ENCODE measurements at places on chromosomes 6 and 20.
A peak's percentile ranks its signal among the peaks of the same experiment; 100 is the strongest.

- no peak for DNase-seq
Observed at GRCh38 chr6:125987026-125987617, 782 bp downstream of the TRMT11 start.

DNA sequence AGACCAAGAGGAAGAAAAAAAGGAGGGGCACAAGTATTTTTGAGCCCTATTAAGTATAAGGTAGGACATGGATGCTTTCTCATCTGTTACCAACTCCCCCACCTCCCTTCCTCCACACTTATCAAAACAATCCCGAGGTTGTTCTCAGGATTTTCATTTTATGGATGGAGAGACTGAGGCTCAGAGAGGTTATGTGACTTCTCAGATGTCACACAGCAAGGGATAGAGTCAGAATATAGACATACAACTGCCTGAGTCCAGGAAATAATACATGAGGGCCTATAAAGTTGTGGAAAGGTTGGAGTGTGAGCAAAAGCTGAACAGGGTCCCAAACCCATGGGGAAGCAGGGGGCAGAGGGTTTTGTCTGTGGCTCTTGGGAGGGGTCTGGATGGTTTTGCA, 19.3 kb downstream of the KCNK17 start:
- DNase-seq, result no peak

DNA sequence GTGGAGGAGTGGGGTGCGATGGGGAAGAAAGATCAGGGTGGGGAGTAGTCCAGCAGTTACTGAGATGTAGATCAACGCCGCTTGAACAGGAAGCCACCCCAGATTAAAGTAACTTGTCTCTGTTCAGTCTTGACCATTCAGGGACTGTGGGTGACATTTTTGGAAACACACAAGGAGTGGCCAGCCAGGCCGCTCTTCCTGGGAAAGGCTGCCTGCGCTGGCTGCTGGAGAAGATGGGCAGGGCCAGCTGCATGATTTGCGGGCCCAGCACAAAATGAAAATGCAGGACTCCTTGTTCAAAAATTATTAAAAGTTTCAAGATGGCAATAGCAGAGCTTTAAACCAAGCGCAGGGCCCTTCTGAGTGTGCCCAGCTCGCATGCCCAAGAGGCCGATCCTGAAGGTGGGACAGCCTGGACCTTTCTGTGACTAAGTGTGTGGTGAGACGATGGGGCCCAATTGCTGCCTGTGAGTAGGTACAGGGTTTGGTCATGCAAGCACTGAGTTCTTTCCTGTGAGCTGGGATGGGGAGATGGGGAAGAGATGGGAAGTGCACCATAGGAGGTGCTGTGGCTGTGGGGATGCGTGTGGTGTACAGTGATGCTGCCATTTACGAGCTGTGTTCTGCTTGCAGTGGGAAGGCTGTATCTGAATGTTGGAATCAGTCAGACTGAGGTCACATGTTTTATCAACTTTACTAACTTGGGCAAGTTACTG, 51.3 kb downstream of the DAAM2 start:
- DNase-seq, result no peak

DNA sequence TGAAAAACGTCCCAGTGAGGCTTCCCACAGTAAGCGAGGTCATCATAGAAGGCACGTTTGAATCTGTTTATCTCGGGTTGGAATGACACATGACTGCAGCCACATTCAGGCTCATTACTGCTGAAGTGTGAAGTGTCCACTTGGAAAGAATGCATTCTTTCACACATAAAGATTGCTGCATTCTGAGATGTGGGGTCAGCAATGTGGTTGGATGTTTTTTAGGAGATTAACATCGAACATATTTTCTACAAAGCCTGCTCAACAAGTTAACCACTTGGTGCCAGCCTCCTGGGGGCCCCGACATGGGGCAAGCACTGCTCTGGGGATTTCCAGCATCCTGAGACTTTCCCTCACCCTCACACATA, 79.9 kb downstream of the BMP6 start:
- DNase-seq, result no peak

- no peak for DNase-seq
Observed at GRCh38 chr6:169490246-169490641, 211.6 kb downstream of the WDR27 start.

GRCh38 chr6:145233955-145234354, 501.4 kb downstream of the EPM2A start:
- DNase-seq, result no peak

DNA sequence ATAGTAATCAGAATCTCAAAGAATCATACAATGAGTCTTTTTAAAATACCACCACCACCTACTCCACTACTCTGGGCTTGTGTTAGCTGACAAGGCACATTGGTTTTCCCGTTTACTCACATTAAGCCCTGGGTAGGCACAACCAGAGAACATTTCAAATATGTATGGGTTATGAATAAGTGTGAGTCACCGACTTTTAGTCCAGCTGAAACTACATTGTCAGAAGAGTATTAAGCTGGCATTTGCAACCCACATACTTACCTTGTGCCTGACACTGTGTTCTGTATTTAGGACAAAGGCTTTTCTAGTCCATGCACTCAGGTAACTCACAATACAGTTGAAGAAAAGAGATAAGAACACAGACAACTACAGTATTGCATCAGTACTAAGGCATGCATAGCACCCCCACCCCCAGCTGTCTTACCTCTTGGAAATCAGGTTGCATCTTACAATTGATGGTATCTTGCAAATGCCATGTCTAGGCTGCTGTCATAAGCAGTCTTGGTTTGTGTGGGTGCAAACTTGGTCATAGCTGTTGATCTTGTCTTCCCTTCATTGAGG, 40.3 kb upstream of the AHI1 start:
- DNase-seq, result no peak

GRCh38 chr6:17665132-17665531, 41.6 kb downstream of the NUP153 start:
- no peak for DNase-seq

GRCh38 chr6:155402656-155403304, 52.9 kb downstream of the NOX3 start:
- DNase-seq, result no peak

- DNase-seq, result no peak
Observed at GRCh38 chr6:15626878-15627674, 35.8 kb downstream of the DTNBP1 start.

DNA sequence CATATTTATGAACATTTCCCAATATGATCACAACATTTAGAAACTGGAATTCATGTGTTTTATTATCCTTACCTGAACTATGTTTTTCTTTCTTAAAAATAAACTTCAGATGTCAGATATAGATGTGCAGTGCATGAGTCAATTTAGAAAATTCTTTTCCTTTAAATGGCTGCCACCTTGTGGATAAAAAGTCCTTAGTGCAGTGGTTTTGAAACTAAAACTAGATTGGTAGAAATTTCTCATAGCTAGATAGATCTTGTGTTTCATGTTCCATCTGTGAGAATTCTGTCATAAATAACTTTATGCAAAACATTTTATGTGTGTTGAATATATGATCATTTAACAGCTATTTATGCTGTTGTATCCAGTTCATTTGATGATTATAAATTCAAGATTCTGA, 134.9 kb downstream of the KLHL32 start:
- DNase-seq, result peak; percentile 52

- no peak for DNase-seq
Observed at GRCh38 chr20:41468994-41469600, 102.5 kb upstream of the EMILIN3 start.

DNA sequence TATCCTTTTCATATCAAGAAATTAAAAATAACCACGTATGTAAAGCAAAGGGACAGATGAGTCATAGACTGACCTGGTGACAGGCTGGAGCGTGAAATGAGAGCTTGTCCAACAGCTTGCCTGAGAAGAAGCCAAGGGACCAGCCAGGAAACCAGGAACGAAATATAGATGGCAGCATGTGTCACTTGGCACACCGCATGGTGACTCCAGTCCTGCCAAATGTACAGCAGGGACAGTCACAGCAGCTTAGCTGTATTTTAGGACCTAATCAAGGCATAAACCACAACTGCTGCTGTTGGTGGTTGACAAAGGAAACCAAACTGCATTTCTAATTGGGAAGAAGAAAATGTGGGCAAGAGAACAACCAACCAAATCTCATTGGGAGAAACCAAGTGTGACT, 755.0 kb downstream of the TFAP2A start:
- DNase-seq, result no peak

- no peak for DNase-seq
Observed at GRCh38 chr20:60669211-60669610, 582.9 kb upstream of the CDH4 start.

DNA sequence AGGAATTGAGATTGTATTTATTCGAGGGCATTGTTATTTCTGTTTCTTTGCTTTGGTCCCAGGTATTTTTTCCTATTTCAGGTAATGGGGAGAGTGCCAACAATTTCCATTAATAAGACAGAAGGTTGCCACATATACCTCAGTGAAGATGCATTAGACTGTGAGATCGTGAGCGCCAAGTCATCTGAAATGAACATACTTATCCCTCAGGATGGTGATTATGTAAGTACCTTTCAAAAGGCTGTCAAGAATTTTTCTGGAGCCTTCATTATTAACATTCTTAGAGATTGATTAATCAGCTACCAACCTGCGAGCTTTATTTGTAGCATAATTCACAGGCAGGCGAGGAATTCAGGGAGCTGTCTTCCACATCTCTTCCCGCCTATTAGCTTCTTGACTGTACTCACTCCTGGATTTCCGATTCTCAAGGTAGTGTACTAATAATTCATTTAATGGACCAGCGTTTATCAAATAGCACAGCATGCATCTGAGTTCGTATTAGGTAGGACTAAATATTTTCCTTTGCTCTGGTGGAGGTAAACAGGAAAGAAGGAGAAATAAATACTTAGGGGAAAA, 48.6 kb upstream of the FAM8A1 start:
- DNase-seq, result no peak

DNA sequence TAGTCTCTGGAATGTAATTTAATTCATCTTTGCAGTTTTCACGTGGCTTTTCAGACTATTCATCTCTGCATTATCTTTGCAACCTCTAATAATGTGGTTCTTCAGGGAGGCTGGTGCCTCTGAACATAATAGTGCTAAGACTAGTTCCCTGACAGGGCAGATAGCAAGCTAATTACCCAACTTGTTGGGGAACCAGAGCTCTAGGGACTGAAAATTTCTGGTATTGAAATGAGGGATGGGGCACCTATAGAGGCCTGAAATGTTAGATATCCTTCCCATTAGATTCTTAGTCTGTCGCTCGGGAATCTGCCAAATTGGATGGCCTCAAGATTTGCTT, 693.6 kb upstream of the MAP3K7 start:
- DNase-seq, result no peak

GRCh38 chr20:4671015-4671414, 50.7 kb upstream of the PRND start:
- DNase-seq, result no peak

- DNase-seq, result peak; percentile 60
Observed at GRCh38 chr20:47620808-47621805, 119.4 kb downstream of the NCOA3 start.

DNA sequence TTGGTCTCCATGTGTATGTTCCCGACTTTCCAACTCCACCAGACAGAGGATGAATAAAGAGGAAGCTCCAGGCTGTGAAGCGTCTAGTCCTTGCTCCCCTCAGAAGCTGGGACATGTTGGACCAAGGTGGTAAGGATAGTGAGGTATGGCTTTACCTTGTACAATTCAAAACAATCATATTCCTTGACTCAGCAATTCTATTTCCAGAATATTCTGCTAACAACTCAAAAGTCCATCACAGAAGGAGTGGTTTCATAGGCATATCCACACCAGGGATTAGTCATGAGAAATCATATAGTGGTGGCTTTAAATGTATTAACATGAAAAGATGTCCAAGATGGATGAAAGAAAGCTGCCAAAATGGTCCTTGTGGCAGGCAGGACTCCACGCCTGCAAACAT, 19.8 kb downstream of the FKBP1A start:
- no peak for DNase-seq

DNA sequence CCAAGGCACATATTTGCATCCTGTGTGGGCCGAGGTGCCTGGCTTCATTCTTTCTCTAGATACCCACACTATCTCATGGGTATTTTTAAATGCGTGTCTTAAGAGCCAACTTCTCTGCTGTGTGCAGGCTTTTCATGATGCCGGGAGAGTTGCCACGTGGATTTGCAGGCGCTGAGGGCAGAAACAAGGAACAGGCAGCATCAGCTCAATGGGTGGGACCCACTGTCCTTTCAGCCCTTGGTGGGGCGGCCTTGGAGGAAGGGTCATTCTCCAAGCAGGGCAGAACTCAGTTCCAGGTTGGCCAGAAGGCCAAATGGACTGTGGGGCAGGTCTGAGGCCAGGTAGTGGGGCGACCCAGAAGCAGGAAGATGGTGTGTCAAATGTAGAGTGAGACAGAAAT, 84.7 kb downstream of the PHACTR3 start:
- DNase-seq, result no peak

DNA sequence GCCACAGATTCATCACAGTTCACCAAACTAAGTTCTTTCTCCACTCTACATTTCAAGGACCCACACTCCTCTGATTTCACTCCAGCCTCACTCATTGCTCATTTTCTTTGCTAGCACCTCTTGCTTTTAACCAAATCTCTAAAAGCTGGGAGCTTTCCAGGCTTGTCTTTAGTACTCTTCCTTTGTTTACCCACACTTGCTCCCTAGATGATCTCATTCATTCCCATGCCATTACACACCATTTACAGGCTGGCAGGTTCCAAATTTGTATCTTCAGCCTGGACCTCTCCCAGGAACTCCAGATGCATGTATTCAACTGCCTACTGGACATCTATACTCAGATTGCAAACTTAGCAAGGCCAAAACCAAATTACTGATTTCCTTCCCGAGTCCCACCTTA, 5.3 kb upstream of the GUCA1B start:
- DNase-seq, result no peak

DNA sequence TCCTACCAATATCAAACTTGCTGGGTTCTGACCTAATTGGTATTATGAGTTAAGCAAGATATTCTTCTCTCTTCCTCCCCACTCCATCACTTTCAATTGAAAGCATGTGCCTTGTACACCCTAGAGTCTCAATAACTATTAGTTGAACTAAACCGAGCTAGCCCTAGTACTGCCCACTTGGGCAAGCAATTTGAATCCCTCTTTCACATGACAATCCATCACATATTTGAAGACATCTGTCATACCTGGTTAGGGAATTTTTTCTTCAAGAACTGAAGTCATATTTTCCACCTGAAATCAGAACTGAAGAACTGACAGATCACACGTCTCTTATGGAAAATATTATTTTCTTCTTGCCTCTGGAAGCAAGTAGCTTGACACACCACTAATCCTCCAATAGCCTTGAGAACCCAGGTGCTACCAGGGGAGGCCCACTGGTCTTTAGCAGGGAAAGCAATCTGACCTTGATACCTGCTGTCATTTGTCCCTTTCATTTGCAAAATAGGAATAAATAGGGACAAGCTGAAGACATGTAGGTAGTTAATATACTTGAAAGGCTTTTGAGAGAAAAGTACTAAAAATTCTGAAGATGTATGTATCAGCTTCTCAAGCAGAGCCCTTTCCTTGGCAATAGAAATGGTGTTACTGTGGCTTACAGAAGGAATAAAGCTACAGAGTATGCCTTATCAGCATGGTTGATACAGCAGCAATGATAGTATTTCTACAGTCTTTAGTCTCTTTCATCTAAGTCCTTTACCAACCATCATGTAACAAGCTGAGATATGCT, 71.4 kb downstream of the GJA10 start:
- no peak for DNase-seq

GRCh38 chr6:154353626-154354025, 3.0 kb downstream of the IPCEF1 start:
- DNase-seq, result no peak
